ENCODE measurements at places on chromosomes 16 and 17.

DNA sequence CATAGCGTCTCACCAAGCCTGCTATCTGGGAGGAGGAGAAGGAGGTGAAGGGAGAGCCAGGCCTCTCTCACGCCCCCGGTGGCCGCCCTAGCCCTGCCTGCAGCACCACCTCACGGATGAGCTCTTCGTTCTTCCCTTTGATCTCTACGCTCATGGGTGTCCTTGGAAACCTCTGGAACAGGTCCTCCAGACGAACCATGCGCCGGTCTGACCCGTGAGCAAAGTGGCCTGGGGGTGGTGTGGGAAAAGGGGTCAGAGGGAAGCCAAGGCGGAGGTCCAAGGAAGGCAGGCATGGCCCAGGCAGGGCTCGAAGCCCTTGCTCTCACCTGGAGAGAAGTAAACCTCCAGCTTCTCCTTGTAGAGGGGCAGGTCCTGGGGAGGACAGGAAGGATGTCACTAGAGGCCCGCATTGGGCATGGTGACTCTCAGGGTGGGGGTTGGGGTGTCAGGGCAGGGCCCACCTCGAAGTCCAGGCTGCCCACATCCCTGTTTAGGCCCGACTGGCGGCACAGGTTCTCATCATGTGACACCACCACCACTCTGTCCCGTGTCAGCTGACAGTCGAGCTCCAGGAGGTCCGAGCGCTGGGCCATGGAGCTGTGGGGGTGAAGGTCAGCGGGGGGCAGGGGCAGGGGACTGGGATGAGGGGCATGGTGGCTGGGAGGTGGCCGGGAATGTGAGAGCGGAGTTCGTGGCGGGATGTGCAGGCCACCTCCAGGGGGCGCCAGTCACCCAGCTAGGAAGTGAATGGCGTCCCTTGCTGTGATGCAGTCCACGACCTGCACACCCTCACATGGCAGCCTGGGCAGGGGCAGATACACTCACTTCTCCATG lies 923 bp downstream of the GDPD3 start:
- DNase-seq = peak; percentile 35

GRCh38 chr16:49282690-49283375 lies 1.2 kb upstream of the CBLN1 start:
- DNase-seq = no peak

DNA sequence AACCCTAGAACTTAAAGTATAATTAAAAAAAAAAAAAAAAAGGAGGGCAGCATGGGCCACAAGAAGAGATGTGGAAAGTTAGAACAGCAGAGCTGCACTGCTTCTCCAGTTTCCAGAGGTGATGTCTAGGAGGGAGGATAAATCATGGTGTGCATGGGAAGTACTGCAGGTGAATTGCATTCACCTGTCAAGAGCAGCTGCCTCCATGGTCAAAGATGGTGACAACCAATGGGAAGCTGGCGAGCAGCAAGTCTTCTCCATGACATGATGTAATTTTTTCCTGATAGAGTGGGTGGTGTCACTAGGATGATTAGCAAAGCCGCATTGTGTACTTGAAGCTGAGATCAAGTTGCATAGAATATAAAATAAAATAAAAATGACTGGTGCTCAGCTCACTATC lies 95.6 kb upstream of the HS3ST4 start:
- no peak for DNase-seq

DNA sequence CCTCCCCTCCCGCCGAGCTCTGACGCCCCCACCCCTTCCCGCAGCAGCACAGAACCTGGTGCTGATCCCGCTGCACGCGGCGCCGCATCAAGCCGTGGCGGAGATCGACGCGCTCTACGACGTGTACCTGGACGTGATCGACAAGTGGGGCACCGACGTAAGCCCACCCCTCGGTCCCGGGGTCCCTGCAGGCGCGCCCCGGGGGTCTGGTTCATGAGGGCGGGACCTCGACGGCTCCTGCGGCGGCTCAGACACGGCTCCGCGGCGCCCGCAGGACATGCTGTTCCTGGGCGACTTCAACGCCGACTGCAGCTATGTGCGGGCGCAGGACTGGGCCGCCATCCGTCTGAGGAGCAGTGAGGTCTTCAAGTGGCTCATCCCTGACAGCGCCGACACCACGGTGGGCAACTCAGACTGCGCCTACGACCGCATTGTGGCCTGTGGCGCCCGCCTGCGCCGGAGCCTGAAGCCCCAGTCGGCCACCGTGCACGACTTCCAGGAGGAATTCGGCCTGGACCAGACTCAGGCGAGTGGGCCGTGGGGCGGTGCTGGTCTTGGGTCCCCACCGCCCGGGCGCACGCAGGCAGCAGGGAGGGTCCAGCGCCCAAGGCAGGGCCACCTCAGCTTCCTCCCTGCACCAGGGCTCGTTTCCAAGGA lies 1.4 kb downstream of the DNASE1L2 start:
- DNase-seq = no peak

DNA sequence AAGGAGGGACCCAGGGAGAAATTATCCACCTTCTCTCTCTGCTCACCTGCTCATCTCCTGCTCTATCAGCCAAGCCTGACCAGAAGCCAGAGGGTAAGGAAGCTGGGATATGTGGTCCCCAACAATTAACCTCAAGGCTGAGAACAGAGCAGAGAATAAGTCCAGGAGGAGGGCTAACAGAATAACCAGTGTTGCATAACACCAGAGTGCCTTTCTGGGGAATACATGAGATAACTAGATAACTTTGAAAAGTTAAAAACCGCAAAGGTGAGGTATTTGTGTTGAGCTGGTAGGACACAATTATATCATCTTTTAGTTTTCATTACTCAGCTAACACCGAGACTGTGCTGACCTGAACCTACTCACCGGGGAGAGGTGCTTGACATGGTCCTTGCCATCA lies 180.8 kb downstream of the SALL1 start:
- no peak for DNase-seq

DNA sequence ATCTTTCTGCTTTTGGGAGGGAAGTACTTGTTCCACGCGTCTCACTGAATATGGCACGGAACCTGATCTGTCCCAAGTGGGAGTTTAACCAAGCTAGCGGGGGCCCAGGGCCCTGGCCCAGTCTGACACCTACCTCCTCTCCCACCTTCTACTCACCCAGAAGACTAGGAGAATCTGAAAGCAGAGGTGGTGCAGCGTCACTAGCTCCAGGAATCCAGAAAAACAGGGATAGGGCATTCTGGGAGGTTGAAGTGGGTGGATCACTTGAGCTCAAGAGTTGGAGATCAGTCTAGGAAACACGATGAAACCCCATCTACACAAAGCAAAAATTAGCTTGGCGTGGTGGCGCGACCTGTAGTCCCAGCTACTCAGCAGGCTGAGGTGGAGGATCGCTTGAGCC lies 163.5 kb upstream of the ZNF267 start:
- no peak for DNase-seq

DNA sequence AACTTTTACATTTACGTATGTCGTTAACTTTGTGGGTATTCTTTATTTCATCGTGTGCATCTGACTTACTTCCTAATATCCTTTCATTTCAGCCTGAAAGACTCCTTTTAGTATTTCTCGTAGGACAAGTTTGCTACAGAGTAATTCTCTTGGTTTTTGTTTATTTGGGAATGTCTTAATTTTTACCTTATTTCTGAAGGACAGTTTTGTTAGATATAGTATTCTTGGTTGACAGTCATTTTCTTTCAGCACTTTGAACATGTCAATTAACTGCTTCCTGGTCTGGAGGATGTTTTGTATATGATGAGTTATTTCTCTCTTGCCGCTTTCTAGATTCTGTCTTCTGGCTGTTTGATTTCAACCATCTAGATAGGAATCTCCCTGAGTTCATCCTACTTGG lies 109.2 kb upstream of the NACA2 start:
- no peak for DNase-seq

DNA sequence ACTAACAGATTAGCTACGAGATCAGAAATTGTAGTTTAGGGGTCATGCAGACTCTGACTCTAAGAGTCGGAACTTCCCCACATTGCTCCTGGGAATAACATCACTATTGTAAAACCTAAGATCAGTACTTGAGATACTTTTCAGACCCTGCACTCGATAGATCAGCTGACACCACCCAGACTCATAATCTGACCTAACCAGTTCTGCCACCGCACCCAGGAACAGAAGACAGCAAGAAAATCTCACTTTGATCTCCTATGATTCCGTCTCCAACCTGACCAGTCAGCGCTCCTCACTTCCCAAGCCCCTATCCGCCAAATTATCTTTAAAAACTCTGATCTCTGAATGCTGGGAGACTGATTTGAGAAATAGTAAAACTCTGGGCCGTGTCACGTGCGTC lies 27.2 kb upstream of the ASGR2 start:
- no peak for DNase-seq

GRCh38 chr17:1970843-1971384 lies 54.2 kb downstream of the RTN4RL1 start:
- no peak for DNase-seq

- DNase-seq = no peak
Measured at GRCh38 chr16:8889893-8890548, 7.9 kb downstream of the LITAFD start.

DNA sequence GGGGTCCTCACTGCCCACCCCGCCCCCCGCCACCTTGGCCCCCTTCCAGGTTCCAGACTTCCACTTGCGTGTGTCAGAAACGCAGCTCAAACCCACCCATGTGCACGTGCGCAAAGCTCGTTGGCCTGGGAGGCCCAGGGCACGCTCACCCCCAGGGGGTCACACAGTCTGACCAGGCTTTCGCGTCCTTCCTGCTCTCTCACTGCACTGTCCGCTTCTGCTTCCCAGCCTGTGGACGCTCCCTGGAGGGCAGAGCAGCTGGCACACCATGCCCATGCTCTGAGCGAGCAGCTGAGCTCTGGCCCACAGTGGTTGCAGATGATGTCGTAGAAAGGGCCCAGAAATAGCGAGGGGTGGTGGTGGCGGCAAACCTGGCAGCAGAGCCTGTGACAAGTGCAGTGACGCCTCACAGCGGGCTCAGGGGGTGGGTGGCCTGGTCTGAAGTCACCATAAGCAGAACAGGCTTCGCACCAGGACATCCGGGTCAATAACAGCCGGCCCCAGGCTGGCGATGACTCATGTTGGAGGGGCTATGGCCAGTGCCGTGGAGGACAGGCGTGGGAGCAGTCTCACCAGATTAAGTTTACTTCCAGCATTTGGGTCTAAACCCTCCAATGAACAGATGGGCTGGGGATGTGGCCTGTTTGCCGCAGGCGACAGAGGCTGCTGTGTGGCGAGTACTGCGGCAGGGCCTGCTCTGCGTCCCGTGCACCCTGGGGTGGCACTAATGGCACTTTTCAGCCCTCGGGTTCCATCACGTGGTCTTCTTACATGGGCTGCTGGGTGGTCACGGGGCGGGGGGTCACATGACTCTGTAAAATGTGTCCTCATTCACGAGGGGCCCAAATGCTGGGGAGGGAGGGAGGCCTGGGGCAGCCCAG lies 49.0 kb downstream of the NT5M start:
- no peak for DNase-seq

DNA sequence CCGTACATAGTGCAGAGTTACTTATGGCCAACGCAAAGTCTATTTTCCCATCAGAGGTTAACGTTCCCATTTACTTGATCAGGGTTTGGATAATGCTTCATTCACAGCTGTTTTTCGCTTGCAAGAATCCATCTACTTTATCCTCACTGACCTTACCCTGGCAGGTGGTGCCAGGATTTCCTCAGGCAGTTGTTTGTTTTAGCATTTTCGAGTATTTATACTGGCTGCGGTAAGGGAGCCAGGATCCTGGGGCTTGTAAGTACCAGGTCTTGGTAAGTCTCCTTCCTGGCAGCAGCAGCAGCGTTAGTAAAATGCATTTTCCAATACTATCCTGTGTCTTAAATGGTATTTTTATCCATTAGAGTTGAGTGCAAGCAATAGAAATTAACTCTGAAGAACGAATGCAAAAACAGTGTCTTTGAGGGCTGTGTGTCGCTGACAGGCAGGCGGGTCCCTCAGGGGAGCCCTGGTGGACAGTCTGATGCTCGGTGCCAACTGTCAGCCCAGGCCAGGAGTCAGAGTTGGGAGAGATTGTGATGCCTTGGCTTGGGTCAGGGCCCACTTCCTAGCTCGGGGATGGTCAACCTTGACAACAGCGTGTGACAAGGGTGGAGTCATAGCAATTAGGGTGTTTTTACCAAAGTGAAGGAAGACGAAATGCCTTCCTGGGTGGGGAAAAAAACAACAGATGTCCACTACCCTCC lies 92.4 kb upstream of the HSBP1 start:
- DNase-seq = no peak

- no peak for DNase-seq
Measured at GRCh38 chr17:83064732-83065659, 14.4 kb upstream of the METRNL start.

Data from activated T-cell treated with anti-CD3 and anti-CD28 coated beads for 4 hours (primary cell).